ENCODE measurements at places on chromosomes 2 and 18.

GRCh38 chr2:159285433-159285832 lies 1.1 kb downstream of the WDSUB1 start:
- DNase-seq = no peak

GRCh38 chr2:98561902-98562695 lies 46.2 kb downstream of the COA5 start:
- no peak for DNase-seq

GRCh38 chr2:169806586-169806985 lies 7.9 kb downstream of the SSB start:
- DNase-seq = no peak

DNA sequence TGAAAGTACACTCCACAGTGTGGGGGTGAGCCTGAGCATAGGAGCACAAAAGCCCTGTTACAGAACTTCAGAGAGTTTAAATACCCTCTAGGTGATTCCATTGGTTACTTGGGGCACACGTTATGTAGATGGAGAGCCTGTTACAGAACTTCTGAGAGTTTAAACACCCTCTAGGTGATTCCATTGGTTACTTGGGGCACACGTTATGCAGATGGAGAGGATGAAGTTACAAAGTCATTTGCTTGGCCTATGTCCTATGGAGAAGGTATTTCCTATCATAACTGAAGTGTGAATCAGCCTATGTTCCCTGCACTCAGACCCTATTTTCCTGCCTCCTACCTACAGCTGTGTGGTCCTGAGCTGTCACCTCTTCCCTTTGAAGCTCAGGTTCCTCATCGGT lies 3.8 kb upstream of the CAPN10 start:
- no peak for DNase-seq

DNA sequence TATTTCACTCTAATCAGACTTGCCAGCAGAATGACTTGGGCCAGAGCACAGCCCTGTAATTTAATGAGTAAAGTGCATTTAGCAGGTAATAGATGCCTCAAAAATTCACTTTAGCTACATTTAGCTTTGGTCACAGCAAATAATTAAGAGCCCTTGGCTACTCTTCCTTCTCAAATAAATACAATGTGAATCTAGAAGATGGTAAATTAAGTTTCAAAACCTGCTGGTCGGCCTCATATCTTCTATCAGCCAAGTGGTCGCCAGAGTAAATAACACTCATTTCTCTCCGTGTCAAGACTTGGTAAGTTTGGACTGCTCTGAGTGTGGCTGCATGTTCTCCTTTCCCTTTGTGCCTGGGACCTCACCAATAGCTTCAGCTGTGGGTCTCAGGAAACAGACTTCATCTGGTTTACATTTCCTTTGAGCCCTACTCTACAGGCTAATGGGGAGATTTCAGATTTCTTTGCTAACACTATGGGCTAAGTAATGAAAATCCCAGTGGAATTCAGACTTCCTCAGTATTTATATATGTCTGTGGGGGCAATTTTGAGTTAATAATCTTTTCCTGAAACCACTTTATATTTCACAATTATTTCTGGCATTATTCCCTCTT lies 375.8 kb downstream of the RBM43 start:
- DNase-seq = no peak

GRCh38 chr18:76992226-76993084 lies 140.1 kb downstream of the MBP start:
- DNase-seq = no peak

DNA sequence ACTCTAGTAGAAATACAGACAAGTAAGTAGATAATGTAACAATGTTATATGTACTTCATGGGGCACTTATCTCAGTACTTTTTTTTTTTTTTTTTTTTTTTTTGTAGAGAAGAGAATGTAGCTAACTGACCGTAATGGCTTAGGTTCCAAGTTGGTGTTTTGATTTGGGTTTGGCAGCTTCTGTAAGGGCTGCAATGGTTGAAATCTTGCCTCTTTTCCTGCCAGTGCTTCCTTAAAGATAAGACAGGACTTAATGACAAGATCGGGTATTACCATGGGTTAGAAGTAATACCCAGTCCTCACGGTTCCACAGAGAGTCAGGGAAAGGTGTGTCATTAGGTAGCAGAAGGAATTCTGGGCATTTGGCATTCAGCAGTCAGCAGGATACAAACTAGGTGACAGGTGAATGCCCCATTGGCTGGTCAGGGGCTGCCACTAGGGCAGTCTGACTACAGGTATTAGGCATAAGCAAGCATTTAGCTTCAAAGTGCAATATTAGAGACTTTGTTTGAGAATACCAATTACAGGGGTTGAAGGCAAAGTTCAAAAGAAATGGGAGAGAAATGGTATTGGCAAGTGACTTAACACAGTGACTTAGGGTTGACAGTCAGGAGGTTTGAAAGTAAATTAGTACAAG lies 189.4 kb upstream of the RND3 start:
- DNase-seq = no peak

DNA sequence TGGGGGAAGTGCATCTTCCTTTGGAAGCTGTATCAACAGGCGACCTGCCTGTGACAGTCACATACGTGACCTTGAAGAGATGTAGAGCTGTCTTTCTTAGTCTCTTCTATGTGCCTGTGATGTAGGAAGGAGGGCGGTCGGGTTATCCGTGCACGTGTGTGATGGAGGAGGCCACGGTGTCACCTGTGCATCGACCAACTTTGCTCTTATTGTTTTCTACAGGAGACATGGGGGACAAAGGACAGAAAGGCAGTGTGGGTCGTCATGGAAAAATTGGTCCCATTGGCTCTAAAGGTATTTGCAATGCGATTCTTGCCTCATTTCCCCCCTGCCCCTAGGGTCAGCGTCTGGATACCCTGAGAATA lies 20.7 kb upstream of the ALLC start:
- no peak for DNase-seq

DNA sequence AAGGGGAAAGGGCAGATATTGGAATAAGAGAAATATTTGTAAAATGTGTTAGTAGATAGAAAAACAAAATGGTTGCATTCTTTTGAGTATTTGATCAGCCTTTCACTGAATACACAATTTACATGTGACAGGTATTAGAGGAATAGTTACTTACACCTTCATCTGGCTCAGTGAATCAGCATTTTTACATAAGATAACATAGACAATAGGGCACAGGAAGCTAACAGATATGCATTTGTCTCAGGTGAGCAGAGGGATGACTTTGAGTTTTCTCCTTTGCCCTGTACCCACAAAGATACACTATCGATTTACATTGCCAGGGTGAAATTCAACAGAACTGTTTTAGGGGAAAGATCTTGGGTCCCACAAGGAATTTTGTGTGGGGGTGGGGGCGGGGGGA lies 373.1 kb upstream of the NETO1 start:
- DNase-seq = no peak

DNA sequence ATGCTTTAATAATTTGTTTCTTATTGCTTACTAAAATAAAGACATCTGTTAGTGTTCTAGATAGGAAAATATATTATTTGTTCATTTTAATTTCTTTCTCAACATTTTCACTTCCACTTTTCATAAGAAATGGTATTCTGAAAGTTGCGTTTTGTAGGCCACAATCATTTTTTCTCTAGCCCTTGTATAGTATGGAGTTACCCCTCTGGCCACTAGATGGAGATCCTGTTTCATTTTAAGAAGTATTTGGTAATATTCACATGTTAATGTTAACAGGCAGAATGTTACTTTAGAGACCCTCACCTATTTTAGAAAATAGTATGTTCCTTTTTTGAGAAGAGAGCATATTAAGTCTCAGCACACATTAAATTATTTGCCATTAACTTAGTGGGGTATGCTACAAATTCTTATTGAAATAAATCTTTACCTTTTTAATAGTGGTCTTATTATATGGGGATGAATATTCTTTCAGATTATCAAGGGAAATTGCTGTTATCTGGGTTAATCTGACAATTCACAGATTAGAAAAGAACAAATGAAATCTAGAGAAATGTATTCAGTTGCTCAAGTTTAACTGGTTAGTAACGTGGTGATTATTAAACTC lies 73.9 kb upstream of the TTC27 start:
- DNase-seq = peak; percentile 62

DNA sequence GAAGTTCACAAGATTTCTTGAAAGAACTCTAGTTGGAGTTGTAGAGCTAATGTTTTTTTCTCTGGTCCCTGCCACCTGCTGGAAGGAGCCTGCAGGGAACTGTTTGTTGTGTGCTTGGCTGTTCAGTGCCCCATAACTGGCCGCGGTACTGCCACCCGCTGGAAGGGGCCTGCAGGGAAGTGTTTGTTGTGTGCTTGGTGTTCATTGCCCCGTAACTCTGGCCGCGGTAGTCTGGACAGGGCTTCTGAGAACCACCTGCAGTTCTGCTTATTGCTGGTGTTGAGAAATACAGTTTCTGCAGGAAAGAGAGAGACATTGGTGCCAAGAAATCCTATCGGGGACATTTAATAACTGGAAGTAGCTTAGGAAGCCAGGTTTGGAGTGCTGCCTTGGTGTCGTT lies 58.1 kb downstream of the AGAP1 start:
- peak; percentile 88 for DNase-seq

GRCh38 chr2:191010887-191011885 lies 2.8 kb downstream of the STAT1 start:
- DNase-seq = no peak

DNA sequence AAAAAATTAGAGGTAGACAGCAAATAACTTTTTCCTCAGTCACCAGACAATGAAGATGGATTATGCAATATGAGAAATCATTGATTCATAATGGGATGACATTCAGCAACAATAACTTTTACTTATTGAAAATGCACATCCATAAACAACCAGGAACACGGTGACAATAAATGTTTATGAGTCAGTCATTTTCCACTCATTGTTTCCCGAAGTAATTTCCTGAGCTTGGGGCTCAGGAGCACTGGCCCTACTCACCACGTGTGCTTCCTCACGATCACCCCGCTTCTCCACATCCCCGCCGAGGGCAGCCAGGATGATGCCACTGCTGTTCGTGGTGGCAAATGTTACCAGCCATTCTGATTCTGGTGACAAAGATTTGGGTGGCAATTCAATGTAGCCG lies 156.3 kb downstream of the LAMA1 start:
- no peak for DNase-seq

- no peak for DNase-seq
These were observed 39.8 kb upstream of the PXDN start for GRCh38 chr2:1784087-1784486.

DNA sequence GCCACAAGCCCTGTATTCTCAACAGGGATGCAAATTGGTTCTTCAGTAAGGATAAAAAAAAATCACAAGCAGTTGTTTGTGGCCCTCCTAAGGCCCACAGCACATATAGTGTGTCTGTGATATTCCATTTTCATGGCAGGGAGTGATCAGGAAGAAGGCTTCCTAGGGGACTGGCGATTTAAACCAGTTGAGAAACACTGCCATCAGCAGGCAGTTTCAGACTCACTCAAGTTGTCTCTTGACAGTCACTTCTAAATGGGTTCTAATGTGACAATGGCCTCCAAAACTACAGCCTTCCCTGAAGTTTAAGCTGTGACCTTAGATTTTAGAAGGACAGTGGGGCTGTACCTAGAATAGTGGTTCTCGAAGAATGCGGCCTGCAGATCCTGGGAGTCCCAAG lies 6.0 kb downstream of the CIAO1 start:
- DNase-seq = no peak

- peak; percentile 95 for DNase-seq
These were observed 19.8 kb downstream of the SLC4A1AP start for GRCh38 chr2:27683390-27684071.

GRCh38 chr2:68351997-68352396 lies 13.1 kb upstream of the PLEK start:
- no peak for DNase-seq

GRCh38 chr18:2672410-2672809 lies 16.9 kb downstream of the SMCHD1 start:
- DNase-seq = no peak

GRCh38 chr2:84686783-84687476 lies 170.6 kb downstream of the DNAH6 start:
- peak; percentile 15 for DNase-seq

GRCh38 chr2:104871972-104872865 lies 18.3 kb downstream of the POU3F3 start:
- DNase-seq = peak; percentile 53

DNA sequence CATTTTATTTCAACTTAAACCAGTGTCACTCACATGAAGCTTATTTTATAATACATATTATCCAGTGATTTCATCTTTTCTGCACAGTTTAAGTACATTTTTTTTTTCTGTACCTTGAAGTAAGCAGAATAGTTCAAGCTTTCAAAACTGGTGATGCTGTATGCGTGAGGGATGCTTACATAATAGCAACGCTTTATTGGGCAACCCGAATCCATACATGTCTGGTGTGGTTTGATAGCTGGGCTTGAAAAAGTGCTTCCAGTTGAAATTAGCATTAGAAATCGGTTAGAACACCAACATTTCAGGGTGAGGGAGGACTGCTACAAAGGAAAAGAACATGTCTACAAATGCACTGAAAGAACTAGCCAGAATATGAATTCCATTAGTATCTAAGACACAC lies 117.4 kb downstream of the MBP start:
- DNase-seq = no peak

- DNase-seq = no peak
These were observed 16.4 kb upstream of the CD28 start for GRCh38 chr2:203690117-203690431.

- DNase-seq = no peak
These were observed 50.8 kb downstream of the EDAR start for GRCh38 chr2:108938077-108938710.

DNA sequence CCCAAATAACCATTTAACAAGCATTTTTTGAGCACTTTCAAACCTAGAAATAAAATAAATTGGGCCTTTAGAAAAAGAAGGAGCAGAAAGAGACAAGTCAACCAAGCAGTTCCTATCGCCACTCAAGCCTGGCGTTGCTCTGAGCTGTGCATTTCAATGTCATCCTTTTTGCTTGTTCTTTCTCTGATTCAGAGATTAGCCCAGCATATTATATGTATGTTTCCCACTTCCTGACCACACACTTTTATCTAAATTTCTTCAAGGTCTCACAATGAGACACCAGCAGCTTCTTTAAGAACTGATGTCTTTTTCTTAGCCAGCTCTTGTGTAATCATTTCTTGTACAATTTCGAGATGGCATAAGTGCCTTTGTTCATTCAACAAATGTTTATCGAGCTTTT lies 344.5 kb upstream of the ID2 start:
- no peak for DNase-seq

GRCh38 chr2:175844169-175844568 lies 157.9 kb downstream of the LNPK start:
- peak; percentile 44 for DNase-seq

GRCh38 chr2:207037896-207038295 lies 98.6 kb downstream of the CPO start:
- no peak for DNase-seq

DNA sequence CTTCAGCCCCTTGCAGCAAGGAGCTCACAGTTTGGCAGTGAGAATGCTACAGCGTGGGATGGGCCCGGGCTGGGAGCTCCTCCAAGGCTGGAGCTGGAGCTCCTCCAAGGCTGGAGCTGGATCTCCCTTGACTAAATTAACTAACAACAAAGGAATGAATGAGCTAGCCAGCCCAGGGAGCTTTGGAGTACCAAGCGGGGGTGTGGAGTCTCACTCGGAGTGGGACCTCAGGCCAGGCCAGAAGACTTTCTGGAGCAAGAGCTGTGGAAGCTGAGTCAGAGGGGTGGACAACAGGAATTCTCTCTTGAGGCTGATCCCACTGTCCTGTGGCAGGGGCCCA lies 244.7 kb upstream of the HS6ST1 start:
- no peak for DNase-seq

Measured in ACHN (cell line).